Fibroblast of lung (primary cell): ENCODE measurements at places on chromosomes 2 and 18.

GRCh38 chr18:56647071-56647470 is 4.1 kb upstream of the WDR7 start:
- DNase-seq: no peak

DNA sequence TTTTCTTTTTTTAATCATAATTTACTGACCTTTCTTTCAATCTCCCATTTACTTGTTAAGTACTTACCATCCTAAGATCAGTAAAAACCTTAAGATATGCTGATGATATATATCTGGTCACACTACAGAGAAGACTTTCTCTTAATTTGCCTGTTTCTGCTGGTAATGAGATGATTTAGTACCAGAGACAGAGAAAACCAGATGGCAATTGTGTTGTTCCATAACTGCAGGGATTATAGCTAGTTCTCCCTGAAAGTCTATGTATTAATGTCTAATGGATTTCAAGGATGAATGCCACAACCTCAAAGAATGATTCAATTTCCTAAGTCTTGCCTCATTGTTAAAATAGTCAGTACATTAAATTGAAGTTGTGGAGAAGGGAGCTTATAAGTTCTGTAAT is 40.3 kb downstream of the SNTG2 start:
- DNase-seq: no peak

GRCh38 chr2:205848601-205849000 is 166.3 kb downstream of the NRP2 start:
- peak; percentile 59 for DNase-seq

GRCh38 chr2:68379184-68379708 is 14.2 kb downstream of the PLEK start:
- no peak for DNase-seq

GRCh38 chr2:133459590-133459989 is 108.7 kb downstream of the NCKAP5 start:
- DNase-seq: no peak

- no peak for DNase-seq
Measured at GRCh38 chr2:71784734-71785511, 331.6 kb downstream of the DYSF start.

GRCh38 chr2:236261452-236261851 is 2.8 kb downstream of the ASB18 start:
- no peak for DNase-seq

- no peak for DNase-seq
Measured at GRCh38 chr2:11102956-11103860, 52.1 kb upstream of the SLC66A3 start.

- DNase-seq: no peak
Measured at GRCh38 chr2:99688699-99689098, 198.9 kb upstream of the REV1 start.

DNA sequence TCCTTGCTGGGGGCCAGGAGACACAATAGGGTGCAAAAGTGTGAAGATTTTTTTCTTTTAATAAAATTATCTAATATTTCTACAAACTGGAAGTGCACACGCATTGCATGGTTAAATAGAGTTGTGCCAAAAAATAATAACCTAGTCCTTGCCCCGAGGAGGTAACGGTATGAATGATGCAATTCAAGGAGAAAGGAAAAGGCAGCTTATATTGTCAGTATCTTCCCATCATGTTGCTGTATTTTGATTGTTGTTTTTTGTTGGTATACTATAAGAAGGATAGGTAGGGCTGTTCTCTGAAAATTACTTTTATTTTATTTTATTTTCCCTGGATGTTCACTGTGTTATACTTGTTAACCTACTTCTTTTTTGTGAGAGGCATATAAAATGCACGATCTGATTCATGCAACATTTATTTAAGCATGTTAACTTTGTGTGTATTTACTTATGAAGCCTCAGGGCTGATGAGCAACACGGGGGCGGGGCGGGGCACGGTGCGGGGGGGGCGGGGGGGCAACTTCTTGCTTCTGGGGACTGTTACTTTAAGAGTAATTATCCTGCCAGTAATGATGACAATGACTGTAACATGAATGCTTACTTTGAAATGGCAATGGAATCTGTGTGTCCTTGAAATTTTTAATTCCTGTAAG is 118.6 kb downstream of the AQP4 start:
- DNase-seq: peak; percentile 1

DNA sequence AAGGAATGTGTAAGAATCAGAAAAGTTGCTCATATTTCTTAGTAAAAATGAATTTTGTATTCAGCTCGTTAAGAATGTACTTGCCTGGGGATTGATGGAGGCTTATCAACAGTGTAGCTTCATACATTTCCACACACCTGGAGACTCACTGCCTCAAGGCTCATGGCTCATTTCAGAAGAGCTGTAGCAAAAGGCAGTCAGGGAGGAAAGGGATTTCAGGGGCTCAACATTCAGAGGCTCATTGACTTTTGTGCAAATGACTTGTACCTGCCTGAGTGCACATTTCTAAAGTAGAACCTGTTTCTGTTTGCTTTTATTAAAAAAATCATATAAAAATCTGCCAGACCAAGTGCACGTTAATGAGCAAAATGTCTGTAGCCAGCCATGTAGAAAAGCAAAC is 304.4 kb downstream of the KCNS3 start:
- no peak for DNase-seq

DNA sequence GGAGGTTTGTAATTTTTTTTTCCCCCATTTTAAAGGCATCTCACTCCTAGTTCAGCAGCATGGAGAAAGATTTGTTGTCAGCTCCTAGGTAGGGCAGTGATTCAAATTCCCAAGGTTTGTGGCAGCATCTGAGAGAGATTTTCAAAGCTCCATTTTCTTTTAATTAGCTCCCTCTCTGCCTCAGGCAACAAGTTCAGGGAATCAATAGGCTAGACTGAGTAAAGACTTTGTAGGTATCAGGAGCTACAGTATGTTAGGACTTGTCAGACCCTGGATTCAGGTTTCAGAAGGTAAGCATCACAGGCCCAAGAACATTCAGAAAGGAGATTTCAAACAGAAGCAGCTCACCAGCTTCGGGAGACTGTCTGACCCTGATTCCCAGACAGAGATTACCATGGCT is 273.3 kb upstream of the ERBB4 start:
- DNase-seq: no peak

DNA sequence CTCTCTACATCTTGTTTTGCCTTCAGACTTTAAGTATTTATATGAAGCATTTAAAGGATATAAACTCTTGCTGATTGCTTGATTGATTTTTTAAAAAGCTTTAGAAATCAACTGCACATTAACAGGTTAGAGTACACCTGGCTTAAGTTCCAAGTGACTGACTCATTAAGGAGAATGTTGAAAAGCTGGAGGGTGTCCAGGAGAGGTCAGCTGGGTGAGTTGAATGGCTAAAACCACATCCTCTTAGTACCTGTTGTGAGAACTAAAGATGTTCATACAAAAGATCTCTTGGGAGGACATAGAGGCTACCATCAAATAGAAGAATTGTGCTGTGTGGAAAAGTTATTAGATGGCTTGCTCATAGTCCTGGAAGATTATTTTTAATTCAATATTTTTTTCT is 206.8 kb downstream of the TXNL1 start:
- no peak for DNase-seq

DNA sequence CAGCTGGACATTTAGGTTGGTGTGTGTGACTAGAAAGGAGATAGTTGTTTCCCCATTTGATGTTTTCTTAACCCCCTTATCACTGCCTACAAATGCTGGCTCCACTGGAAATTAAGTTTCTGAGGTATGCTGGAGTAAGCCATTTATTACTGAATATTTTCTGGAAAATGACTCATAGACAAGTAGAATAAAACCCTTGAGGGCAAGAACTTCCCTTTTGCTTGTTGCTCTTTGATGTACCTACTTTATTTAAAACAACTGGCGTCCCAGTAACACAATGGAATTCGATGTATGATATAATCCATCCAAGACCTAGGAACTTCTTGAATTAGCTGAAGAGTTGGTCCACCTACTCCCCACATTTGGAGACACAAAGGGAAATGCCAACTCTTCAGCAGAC is 33.3 kb upstream of the SESTD1 start:
- no peak for DNase-seq

GRCh38 chr2:63035660-63036059 is 15.0 kb upstream of the OTX1 start:
- DNase-seq: no peak

GRCh38 chr2:157769856-157770255 is 106.3 kb downstream of the ACVR1 start:
- DNase-seq: no peak

- DNase-seq: peak; percentile 80
Measured at GRCh38 chr18:29184654-29185053, 1007.7 kb upstream of the CDH2 start.

DNA sequence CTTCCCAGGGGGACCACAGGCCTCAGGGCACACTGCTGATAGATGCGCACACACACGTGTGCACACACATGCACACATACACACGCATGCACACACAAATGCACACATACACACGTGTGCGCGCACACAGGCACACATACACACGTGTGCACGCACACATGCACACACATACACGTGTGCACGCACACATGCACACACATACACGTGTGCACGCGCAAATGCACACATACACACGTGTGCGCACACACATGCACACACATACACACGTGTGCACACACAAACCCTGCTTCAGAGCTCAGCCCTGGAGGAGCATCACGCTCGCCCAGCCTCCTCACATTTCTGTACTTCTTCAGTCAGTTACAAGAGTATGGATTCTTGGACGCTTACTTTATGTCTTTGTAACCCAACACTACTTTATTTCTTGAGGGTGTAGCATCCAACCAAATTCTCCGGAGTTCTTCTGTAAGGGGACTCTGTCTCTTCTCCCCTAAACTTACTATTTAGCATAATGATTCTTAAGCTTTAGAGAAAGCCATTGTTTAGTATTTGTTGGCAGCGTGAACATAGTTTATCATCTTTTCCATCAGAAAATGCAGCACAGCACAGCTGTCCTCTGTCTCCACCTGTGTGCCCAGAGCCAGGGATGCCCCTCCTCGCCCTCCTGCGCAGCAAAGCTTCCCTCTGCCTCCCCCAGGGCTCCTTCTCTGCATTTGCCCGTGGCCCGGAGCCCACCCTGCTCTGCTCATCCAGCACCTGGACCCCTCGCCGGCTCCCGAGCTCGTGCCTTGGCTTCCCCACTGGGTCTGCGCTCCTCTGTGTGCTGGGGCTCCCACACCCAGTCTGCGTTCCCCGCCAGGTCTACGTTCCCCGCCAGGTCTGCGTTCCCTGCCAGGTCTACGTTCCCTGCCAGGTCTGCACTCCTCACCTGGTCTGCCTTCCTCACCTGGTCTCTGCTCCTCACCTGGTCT is 74.4 kb upstream of the CTDP1 start:
- no peak for DNase-seq

DNA sequence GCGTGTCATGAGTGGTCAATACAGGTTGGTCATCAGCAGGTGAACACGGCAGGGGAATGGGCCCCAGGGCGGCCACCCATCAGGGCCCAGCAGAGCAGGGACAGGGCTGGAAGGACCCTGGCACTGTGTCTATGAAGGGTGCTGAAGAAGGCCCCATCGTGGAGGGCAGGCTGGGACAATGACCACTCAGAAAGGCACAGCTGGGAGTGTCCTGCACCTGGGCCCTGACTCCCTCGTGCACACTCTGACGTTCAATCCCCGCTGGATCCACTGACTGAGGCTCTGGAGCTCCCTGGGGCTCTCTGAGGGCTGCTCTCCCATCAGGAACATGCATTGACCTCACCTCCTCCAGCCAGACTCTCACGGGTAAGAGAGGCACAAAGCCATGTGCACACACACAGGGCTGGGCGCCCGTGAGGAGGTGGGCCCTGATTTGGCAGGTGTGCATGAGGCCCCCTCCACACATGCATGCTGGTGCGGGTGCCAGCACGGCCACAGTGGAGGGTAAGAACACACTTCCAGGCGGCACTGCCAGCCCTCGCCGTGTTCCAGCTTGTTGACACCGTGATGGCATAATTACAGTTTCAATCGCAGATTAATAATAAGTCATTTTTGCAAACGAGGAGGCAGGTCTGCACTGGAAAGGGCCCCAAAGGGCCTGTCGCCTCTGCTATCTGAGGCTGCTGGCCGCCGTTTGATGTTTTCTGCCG is 58.5 kb downstream of the SMAD7 start:
- no peak for DNase-seq

DNA sequence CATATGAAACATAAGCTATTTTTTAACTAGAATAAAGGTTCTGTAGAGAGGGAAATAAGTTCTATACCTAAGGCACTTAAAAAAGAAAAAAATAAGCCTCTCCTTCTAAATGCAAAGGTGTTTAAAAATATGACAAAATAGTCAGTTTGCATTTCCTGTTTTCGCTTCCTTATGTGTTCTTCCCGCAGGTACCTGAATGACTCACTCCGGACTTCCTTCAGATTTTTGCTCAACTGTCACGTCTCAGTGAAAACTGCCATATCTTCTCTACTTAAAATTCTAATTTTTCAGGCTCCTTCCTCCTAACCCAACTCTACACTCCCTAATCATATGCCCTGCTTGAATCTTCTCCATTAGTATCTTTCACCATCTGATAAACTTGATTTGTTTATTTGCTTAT is 1333.1 kb downstream of the LRP1B start:
- DNase-seq: no peak

- DNase-seq: peak; percentile 50
Measured at GRCh38 chr2:121860033-121860757, 104.7 kb downstream of the TSN start.
